DMS79 (cell line): ENCODE measurements at places on chromosomes 11 and 22.

DNA sequence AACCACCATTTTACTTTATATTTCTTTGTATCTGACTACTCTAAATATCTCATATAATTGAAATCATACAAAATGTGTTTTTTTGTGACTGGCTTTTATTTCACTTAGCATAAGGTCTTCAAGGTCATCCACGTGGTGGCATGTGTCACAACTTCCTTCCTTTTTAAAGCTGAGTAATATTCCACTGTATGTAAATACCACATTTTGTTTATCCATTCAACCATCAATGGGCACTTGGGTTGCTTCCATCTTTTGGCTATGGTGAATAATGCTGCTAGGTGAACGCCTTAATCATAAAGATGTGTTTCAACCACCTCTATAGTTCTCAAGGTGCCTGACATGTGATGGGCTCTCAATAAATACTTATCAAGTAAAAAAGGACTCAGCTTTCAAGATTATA is 15.5 kb downstream of the RAB30 start:
- DNase-seq: no peak

- DNase-seq: no peak
Measured at GRCh38 chr11:2400762-2401435, 349 bp downstream of the TSSC4 start.

DNA sequence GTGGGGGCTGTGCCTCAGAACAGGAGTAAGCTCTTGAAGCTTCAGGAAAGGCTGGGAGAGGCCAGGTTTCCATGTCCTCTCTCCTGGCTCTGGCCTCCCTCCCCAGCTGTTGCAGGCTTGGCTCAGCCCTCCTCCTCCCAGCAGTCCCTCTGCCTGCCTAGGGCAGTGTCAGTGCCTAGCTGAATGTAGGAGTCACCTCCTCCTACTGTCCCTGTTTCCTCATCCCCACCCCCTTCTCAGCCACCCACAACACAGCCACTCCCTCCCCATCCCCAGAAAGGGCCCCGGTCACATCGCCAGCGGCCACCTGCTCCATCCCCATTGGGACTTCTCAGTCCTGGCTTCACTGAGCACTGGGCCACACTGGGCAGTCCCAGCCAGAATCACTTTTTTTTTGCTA is 2.9 kb upstream of the FBLN1 start:
- DNase-seq: no peak

DNA sequence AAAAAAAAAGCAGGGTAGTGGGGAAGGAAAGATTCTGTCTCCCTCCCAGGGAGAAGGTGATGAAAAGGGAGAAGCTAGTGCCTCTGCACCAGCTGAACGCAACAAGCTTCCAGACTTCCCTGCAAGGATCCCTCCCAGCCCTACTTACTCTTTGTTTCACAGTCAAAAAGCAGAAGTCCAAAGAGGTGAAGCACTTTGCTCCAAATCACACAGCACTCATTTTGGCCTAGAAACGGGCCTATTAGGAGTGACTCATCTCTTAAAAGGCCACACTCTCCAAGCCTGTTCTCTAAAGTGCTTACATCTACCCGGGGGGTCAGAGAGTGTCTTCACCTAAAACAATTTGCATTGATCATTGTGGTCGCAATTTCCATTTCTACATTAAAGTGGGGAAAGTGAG is 17.7 kb upstream of the GRK3 start:
- no peak for DNase-seq

GRCh38 chr11:77127235-77127911 is 673 bp upstream of the MYO7A start:
- peak; percentile 74 for DNase-seq

- no peak for DNase-seq
Measured at GRCh38 chr11:28223994-28224393, 115.8 kb downstream of the METTL15 start.
